Body of pancreas (tissue), 4 donors: ENCODE measurements at places on chromosomes 4 and X. TPM values are rescaled to one million over a fixed set of nuclear protein-coding genes. Genes with fewer than 3 reads are reported as not detected.

Gene OCIAD1
- total RNA-seq: 85.4 TPM

Gene ATP11C
- 14.5 TPM for total RNA-seq

Gene ZNF330
- 16.9 TPM for total RNA-seq

Gene NLGN4X
- 0.66 TPM for total RNA-seq

Gene UGT2B17
- not detected for total RNA-seq
